ENCODE measurements at places on chromosomes 5 and 9. TPM values are rescaled to one million over a fixed set of nuclear protein-coding genes. Genes with fewer than 3 reads are reported as not detected.

The NOL6 gene
- 42.9 TPM for total RNA-seq

The RAB3C gene
- 21.7 TPM for total RNA-seq

The ARID3C gene
- total RNA-seq, result not detected

The DAB2IP gene
- 48.3 TPM for total RNA-seq

The CATSPER3 gene
- 0.54 TPM for total RNA-seq

The RANBP17 gene
- total RNA-seq, result 24.2 TPM

The MEF2C gene
- total RNA-seq, result 46.0 TPM

The HMGCS1 gene
- total RNA-seq, result 529 TPM

The IRX4 gene
- 0.77 TPM for total RNA-seq

The UGT3A2 gene
- total RNA-seq, result 0.64 TPM

The INSL4 gene
- not detected for total RNA-seq

The FAM151B gene
- 2.0 TPM for total RNA-seq

The CCDC192 gene
- 1.3 TPM for total RNA-seq

The FSD1L gene
- 16.9 TPM for total RNA-seq

The PRDM9 gene
- not detected for total RNA-seq

The KLF9 gene
- 0.19 TPM for total RNA-seq

The SERF1A gene
- 12.3 TPM for total RNA-seq

The PCDHB4 gene
- 2.6 TPM for total RNA-seq

The SGCD gene
- 0.33 TPM for total RNA-seq

The HABP4 gene
- total RNA-seq, result 24.7 TPM

The FBP2 gene
- total RNA-seq, result not detected

The CTXN3 gene
- total RNA-seq, result not detected

Data from neural crest cell (in vitro differentiated cells).